NCI-H2171 (cell line): ENCODE measurements at places on chromosomes 4 and X.

DNA sequence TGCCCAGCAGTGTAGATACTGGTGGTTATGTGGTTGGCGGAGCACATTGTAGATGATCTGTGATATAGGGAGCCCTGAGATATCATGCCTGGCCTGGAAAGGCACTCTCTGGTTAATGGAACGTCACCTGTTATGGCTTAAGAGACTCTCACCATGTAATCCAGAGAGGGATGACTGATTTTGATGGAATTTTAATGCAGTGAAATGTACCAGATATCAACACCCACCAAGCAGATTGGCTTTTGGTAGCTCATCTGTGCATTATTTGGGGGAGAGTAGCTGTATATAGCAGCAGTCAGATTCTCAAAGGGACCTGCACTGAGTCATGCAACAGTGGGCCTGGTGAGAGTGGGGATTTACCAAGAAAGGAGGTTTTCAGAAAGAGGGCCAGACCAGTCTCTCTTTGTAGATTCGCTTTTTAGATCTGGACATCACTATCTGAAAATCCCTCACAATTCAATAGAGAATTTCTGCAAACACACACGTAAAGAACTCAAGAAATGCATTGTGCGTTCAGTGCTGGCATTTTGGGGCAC lies 17.3 kb downstream of the TSC22D3 start:
- DNase-seq, result no peak

DNA sequence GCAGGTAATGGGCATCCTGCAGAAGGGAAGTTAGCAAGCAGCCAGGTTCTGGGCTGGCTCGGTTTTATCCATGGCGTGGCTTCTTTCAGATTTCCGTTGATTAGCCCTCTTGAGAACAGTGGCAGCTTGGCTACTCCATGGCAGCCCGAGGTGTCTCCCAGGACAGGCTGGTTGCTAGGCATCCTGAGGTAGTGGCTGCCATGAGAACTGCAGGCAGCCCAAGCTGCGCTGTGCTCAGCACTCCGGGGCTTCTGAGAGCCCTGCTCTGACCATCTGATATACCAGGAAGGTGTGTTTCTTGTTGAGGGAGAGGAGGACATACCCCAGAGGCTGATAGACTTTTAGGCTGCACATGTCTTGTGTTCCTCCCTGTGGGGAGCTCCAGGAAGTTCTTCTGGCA lies 253.4 kb upstream of the CASK start:
- no peak for DNase-seq

- DNase-seq, result no peak
Observed at GRCh38 chr4:146998157-146998556, 52.5 kb upstream of the TTC29 start.

DNA sequence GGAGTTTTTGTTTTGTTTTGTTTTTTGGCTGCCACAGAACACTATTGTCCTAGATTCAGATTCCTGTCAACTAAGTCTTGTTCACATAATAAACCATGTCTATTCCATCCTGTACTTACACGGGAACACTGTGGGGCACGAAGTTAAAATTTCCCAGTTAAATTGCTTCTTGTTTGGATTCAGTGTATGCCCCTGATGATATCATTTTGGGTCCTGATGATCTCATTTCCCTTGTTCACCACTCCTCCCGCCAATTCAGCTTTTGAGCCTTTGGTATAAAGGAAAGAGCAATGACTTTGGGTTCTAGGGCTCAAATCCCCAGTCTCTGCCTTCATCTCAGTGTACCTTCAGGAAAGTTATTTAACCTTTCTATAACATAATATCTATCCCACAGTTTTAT lies 333.5 kb downstream of the FBXW7 start:
- no peak for DNase-seq

GRCh38 chrX:49192722-49193328 lies 6.7 kb upstream of the PRICKLE3 start:
- no peak for DNase-seq

DNA sequence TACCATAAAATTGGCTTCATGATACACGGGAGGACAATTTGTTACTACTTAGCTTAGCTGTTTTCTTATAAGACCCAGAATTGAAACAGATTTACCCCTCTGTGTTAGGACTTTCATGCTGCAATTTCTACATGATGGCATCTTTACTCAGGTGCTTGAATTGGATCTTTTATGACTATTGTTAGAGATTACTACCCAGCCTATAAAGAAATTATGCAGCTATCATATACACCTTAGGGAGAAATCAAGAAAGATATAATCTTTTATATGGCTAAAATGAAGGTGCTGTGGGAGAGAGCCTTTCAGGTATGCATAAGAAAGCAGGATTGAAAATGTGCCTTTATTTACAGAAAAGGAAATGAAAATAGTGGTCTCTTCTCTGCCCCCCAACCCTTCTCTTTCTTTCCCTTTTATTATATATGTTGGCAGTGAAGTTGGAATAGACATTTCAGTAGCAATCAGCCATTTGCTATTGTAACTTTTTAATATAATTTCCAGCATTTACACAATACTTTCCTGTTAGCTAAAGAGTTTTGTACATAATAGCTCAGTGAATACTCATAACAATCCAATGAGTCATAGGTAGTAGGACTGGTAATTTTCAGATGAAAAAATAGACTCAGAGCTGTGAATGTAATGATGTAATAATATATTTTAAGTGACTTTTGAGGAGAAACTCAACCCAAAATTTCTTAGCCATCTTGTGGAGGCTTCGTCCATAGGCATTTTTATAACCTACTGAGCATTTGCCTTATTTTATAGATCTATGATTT lies 311.8 kb downstream of the ADGRL3 start:
- DNase-seq, result no peak

- DNase-seq, result no peak
Observed at GRCh38 chr4:172514011-172514410, 654.6 kb upstream of the GALNT7 start.

DNA sequence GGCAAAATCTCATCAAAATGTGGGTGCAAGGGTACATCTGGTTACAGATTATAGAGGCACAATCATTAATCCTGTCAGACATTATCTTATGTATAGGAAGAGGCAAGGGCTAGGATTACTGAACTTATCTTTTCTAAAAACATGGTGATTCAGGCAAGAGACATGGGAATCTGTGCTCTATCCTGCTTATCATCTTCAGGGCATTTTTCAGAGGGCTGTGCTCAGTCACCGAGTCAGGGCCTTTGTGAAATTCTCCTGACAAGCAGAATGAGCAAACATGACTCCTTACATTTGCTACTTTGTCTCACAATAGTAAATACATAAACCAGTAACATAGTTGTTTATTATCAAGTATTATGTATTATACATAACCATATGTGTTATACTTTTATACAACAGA lies 84.2 kb upstream of the KCTD8 start:
- DNase-seq, result no peak

DNA sequence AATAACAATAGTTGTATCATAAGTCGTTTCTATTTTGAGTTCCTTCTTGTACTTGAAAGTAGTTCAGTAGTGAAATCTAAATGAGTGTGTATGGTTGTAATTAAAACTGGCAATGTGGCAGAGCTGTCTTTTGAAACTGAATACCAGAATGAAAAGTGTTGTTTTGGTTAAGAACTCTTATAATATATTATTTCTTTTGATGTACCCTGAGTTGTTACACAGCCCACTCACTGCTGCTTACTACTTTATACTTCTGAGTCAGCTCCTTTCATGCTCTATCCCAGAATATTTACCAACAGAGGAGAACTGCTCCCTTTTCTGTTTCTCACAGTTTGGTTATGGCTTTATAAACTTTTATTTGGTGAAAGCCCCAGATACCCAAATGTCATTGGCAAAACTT lies 28.8 kb downstream of the FAM199X start:
- DNase-seq, result no peak

GRCh38 chr4:2934077-2934812 lies 29.0 kb downstream of the NOP14 start:
- DNase-seq, result no peak

DNA sequence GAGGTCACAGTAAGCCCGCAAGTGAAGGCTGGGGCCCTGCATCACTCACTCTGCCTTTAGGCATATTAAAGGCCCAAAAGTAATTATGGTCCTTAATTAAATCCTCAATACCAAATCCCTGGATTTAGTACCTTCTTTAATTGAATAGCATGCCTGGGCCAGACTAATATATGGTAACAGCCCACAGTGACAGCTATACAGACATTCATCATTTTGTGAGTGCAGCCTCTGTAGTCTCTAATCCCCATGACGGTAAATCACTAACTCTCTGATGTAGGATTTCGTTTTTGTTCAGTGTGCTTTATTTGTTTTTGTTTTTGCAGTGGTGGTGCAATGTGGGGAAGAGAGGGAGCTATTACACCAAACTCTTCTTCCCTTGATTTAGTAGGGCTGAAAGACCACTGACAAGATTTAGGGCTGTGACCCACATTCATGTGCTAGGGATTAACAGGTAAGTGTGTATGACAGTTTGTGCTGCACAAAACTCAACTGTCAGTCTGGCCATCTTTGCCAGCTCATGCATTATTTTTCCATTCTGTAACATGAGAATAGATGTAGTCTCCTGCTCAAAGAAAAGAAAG lies 60.6 kb upstream of the SLC39A8 start:
- no peak for DNase-seq

DNA sequence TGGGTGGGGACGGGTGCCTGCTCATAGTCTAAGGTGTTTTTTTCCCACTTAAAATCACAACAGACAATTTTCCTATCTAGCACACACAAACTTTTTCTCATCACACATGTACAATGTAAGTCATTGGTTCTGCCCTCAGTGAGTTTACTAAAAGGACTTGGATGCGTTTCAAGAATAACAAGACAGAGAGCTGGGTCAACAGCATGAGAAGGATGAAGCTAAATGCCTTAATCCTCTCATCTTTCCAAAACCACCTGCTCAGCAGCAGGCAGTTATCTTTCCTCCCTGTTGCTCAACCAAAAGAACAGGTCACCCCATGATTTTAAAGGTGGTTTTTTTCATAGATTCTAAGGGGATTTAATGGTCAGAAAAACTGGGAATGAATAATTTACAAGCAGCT lies 40.1 kb downstream of the OFD1 start:
- DNase-seq, result no peak

DNA sequence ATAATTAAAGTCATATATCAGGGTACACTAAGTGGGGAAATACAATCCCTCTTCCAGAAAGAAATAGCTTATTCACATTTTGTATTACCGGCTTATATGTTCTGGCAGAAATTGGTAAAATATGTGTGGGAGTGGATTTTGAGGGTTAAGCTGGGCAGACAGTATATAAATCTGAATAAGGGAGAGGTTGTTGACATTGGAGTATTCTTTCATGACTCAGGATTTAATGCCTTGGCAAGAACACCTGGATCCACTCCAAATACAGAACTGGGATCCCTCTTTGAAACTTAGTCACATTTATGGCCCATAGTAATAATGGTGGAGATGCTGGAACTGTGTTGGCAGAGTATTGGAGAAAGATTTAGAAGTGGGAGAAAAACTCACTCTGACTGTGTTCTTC lies 54.3 kb upstream of the TET2 start:
- DNase-seq, result no peak

DNA sequence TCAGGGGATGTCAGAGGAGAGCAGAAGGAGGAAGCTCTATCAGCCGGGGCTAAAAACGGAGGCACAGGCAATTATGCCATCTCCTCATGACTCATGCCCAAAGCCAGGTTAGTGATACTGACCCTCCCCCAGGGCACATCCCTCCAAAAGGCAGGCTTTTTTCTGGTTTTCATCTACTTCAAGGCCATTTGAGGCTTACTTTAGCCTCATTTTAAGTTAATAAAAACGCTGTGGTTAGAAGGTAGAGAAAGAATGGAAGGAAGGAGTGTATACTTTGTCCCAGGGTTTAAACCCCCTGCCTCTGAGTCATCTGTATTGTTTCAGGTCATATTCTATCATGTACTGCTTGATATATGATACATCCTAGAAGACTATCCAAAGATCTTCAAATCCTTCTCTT lies 89.7 kb upstream of the NDP start:
- no peak for DNase-seq

DNA sequence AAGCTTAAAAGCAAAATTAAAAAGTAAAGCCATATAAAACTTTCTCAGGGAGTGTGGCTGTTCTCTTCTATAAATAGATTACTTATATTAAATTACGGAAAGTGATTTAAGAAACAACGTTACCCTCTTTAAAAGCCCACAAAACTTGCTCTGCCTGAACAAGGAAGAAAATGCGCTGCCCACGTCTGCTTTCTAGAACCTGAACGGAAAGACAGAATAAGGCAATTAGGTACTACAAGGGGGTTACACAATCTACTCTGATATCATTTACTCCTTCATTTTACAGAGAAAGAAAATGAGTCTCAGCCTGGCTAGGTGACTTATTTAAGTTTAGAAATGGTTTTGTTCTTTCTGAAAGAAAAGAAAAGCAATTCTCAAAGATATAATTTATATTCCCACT lies 147.2 kb downstream of the RNF150 start:
- no peak for DNase-seq

DNA sequence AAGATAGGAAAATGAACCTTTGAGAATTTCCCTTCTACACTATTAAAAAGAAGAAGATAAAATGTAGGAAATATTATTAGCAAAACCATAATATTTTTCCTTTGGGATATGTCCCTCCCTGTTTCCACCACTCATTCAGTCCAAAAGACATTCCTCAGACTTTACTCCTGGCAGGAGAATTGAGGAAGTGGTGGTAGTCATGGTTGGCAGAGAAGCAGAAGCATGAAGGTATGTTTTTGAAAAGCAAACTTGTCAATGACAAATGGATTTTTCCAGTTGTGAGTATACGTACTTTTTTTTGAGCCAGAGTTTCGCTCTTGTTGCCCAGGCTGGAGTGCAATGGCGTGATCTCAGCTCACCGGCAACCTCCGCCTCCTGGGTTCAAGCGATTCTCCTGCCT lies 13.7 kb downstream of the STAG2 start:
- no peak for DNase-seq

- DNase-seq, result no peak
Observed at GRCh38 chr4:71202705-71203104, 136.1 kb upstream of the SLC4A4 start.

DNA sequence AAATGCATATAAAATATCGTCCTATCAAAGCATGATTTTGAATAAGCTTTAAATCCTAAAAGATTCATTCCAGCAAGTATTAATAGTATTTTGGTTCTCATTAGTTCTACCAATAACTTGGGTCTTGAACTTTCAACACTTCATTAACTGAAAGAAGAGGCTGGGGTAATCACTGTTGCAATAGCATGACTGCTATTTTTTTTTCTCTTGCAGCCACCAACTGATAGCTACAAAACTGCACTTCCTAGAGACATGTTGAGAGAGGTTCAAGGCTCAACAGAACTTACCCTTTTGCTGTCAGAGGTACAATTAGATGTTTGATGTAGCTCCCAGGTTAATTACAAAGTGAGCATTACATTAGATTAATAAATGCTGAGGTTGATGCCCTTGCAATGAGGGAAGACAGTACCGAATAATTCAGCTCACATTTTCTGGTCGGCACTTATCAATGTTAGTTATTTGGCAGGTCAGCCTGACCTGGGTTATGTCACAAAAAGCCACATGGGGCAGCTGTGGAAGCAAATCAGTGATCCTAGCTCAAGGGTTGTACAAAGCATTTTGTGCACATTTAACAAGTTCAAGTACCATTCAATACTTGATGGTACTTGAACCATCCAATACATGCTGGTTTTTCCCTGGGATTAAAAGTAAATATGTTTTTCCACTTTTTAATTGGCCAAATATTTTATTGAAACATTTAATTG lies 29.9 kb upstream of the TET2 start:
- no peak for DNase-seq

DNA sequence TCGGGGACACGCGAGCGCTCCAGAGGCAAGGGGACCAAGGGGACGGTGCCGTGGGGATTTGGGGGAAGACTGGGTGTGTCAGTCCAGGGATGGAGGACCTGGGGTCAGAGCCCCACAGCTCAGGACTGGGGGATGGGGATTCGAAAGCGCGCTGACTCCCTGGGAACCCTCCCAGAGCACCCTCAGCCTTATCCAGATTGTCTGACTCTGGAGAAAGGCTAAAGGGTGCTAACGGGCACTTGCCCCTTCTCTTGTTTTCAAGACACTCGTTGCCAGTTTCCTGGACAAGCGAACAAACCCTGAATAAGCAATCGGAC lies 1.1 kb downstream of the DOCK11 start:
- DNase-seq, result no peak
